ENCODE measurements at places on chromosomes 6 and 20. TPM values are rescaled to one million over a fixed set of nuclear protein-coding genes. Genes with fewer than 3 reads are reported as not detected.

ARMH2 gene
- not detected for total RNA-seq

CST2 gene
- total RNA-seq = not detected

SLC17A1 gene
- total RNA-seq = not detected

HLA-DRB5 gene
- 20.8 TPM for total RNA-seq

KIF6 gene
- total RNA-seq = not detected

BTN1A1 gene
- total RNA-seq = not detected

INSM1 gene
- total RNA-seq = not detected

TULP1 gene
- total RNA-seq = not detected

USP49 gene
- 2.8 TPM for total RNA-seq

EFCAB8 gene
- 0.71 TPM for total RNA-seq

NRSN1 gene
- total RNA-seq = 1.7 TPM

OR12D3 gene
- not detected for total RNA-seq

DLL1 gene
- 8.4 TPM for total RNA-seq

PDYN gene
- total RNA-seq = not detected

TBC1D7 gene
- 13.2 TPM for total RNA-seq

POM121L2 gene
- not detected for total RNA-seq

CRIP3 gene
- total RNA-seq = not detected

DNA sequence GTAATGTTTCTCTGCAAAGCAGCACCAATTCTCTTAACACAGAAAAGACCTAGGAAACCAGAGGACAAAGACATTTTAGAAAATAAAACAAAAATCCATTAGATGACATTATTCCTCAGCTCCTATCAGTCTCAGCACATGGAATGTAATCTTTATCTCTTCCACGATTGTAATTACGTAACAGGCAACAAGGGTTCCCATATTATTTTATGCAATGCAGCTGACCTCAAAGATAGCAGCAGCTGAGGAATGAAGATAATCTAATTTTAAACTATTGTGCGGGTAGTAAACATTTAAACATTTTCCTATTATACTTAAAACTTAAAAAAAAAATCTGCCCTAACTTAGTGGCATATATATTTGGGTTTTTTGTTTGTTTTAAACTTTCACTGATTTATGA lies 33.0 kb upstream of the PTCHD4 start:
- DNase-seq = no peak

GRCh38 chr6:49662892-49663261 lies 26.2 kb upstream of the RHAG start:
- no peak for DNase-seq

GRCh38 chr6:157325069-157325805 lies 1.9 kb upstream of the TMEM242 start:
- DNase-seq = no peak

DNA sequence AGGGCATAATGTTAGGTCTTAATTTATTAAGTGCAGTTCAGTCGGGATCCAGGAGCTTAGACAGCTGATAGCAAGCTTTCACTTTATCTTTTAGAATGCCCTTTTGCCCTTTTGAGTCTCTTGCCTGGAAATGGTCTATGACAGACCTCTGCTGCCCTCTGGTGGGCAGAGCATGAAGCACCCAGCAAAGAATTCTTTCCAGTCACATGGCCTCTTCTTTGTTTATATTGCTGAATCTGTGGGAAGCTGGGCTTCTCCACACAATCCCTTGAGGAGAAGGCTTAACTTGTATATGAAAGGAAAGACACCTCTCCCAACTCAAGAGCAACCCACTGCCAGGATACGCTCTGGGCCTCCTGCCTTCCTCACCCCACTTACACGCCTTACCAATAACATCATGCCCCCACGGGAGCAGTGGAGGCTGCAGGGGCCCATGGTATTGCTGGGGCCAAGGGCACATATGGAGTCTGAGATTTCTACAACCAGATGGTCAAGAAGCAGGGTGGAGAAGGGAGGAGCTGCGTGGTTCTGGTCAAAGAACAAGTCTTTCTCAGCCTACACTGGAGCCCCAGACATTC lies 20.4 kb downstream of the WFDC3 start:
- DNase-seq = peak; percentile 87

DNA sequence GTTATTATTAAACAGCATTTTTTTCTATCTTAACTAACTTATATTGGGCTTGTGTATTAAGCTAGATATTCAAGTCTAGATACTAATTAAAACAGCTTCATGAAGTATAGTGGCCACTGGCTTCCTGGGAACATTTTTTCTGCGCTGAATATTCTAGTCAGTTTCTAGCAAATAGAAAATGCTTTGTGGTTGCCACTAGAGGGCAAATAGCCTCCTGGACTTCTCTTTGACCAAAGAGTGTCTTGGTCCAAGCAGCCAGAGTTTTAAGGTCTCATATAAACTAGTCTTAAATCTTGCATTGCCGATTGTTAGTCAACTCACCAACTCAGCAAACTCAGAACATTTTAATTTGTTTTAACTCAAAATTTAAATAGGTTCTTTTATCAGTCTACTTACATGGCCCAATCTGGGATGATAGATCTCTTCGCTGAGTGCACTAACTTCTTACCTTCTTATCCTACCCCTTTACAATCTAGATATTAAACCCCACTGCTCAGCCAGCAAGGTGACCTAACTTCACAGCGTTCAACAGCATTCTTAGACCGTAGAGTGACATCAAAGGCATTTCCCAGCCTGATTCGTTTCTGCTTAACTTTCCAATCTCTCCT lies 24.6 kb upstream of the ID4 start:
- DNase-seq = no peak

GRCh38 chr6:1470040-1470439 lies 80.7 kb downstream of the FOXF2 start:
- no peak for DNase-seq

DNA sequence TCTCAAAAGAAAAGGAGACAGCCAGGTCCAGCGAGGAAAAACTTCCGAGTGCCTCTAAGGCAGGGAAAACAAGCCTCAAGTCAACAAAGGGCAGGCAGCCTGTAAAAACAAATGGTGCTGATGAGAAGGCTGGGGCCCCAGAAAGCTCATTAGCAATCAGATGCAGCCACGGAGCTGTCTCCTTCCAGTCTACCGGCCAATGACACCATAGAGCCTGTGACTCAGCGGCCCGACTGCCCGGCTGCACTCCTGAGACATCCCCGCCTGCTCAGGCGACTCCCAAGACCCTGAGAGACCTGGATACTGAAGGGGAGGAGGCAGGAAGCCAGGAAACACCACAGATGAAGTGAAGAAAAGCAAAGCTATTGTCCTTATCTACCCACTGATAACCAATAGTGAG lies 120.1 kb upstream of the HDDC2 start:
- DNase-seq = no peak

- no peak for DNase-seq
Observed at GRCh38 chr6:156395276-156395675, 381.9 kb upstream of the ARID1B start.

DNA sequence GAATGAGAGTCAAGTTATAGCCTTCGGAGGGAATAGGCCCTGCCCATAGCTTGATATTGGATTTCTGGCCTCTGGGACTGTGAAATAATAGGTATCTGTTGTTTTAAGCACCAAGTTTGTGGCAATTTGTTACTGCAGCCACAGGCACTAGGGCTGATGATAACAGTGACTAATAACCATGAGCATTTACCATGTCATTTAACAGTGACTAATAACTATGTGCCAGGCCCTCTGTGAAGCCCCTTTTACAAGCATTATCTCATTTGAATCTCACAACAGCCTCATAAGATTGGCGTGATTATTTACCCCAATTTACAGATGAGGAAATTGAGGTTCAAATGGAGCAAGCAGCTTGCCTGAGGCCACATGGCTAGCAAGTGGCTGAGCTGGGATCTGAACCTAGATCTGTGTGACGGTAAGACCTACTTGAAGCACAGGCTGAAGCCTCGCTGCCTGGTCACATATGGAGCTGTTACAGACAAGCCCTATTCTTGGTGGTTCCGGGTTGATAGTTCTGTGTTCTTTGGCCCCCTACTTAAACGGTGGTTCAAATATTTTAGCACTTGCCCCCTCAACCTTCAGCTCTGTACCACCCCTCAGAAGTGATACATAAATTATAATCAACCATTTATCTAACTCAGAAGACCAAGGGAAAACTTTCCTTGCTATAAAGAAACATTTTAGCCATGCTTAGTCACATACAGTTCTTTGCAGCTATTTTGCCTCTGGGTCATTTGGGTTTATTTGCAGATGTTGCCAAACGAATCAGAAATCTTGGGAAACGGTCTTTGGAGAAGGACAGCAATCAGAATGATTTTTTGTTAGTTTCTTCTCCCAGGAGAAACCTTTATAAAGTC lies 98.3 kb downstream of the ELOVL5 start:
- DNase-seq = no peak

DNA sequence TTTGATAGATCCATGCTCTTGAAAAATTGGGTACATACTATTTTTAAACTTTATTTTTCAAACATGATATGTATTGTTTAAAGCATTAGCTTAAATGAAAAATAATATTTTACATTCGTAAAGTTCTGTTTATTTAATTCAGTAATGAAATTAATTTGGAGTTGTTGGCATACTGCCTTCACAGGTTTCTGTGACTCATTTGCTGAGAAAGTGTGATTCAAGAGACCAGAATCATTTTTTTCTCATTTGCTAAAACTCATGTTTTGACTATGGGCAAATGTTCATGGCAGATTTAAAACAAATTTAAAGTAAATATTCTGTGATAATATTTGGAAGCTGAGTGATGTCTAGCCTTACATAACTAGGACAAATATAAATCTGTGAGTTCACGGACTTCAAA lies 230.4 kb downstream of the BCKDHB start:
- DNase-seq = no peak

GRCh38 chr20:62822788-62823651 lies 6.2 kb downstream of the COL9A3 start:
- DNase-seq = no peak

GRCh38 chr6:66226109-66226508 lies 519.1 kb upstream of the EYS start:
- DNase-seq = no peak

DNA sequence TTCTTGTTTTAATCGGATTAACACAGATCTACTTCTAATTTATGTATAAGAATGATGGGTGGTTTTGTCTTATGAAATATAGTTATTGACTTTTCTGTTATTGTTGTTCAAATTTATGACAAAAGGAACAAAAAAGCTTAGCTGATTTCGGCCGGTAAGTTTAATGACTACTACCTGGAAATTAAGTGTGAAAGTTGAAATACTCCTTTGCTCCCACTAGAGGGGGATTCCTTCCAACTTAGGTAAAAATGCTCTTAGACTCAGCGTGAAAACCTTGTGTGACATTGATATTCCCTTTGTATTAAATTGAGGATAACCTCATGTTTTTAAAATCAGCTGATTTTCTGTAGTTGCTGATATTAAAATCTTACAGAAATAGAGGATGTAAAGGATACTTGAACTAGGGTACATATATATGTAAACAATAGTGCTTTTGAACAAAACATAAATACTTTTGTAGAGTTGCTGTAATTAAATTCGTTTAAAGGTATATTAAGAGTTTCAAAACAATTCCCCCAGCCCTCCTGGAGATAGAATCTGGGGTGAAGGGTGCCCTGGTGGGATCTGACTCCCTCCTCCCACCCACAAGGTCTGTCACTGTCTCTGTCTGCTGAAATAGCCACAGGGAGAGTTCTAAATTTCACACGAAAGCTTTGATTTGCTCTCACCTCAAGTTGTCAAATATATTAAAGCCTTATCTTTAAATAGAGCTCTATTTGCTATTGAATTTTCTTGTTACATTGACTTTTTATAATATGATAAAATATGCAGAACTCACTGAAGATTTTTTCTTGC lies 257.5 kb downstream of the ARID1B start:
- no peak for DNase-seq

- no peak for DNase-seq
Observed at GRCh38 chr6:18036781-18037180, 49.3 kb upstream of the KIF13A start.

- DNase-seq = no peak
Observed at GRCh38 chr6:141035312-141036200, 1097.2 kb upstream of the GJE1 start.

DNA sequence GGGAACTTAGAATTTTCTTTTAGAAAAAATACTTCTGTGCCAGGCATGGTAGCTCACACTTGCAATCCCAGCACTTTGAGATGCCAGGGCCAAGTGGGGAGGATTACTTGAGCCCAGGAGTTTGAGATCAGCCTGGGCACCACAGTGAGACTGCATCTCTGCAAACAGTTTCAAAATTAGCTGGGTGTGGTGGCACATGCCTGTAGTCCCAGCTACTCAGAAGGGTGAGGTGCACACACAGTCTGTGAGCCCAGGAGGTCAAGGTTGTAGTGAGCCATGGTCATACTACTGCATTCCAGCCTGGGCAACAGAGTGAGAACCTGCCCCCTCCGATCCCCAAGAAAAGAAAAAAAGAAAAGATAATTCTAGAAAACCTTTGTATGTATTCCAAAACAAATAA lies 346.0 kb upstream of the KCNQ5 start:
- no peak for DNase-seq

DNA sequence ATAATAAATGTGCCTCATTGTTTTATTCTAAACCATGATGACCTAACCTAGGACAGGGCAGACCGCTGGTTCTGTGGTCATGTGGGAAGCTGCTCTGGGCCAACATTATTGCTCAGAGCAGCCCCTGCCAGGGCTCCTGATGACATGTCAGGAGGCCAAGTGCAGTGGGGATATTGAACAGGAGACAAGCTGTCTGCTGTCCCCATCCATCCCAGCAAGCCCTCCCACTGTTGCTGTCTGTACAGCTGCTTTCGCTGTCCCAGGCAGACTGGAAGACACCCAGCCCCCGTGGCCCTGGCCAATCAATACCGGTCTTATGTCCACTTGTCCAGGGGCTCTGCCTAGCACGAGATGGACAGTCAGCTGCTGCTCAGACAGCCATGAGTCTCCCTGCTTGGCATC lies 43.2 kb upstream of the FNDC1 start:
- DNase-seq = no peak

GRCh38 chr6:149200282-149200945 lies 117.1 kb upstream of the TAB2 start:
- DNase-seq = no peak

DNA sequence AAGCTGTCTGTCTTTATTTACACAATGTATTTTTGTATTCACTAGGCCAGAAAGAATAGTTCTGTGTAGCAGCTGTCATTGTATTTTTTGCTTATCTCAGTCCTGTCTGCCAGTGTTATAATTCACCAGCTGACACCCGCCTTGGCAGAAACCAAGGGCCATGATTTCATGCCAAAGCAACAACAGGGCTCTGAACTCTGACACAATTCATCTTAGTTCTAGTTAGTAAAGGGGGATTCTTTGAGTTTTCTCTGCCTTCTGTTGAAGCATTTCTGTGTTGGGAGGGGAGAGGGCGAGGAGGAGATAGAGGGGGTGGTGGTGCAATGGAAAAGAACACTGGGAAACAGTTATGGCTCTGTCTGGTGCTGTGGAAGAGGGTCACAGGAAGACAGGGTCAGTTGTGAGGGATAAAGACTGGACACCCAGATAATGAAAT lies 684.6 kb upstream of the MARCKS start:
- no peak for DNase-seq

GRCh38 chr6:2524090-2524489 lies 226.6 kb downstream of the MYLK4 start:
- DNase-seq = no peak

All from sigmoid colon (tissue), 7 donors.